ENCODE measurements at places on chromosomes 12 and 14. TPM values are rescaled to one million over a fixed set of nuclear protein-coding genes. Genes with fewer than 3 reads are reported as not detected.

Gene TMEM229B
- 2.0 TPM for polyA plus RNA-seq

Gene PLA2G1B
- polyA plus RNA-seq: not detected

Gene GDF3
- polyA plus RNA-seq: not detected

Gene NUMB
- 31.3 TPM for polyA plus RNA-seq

Gene NGB
- 0.59 TPM for polyA plus RNA-seq
